ENCODE measurements at places on chromosomes 7 and 10. TPM values are rescaled to one million over a fixed set of nuclear protein-coding genes. Genes with fewer than 3 reads are reported as not detected.

Gene OPALIN
- total RNA-seq: not detected

Gene DRGX
- not detected for total RNA-seq

Gene VSTM4
- 21.0 TPM for total RNA-seq

Gene CNPY1
- total RNA-seq: not detected

Gene TYW1B
- 1.4 TPM for total RNA-seq

Gene ATRNL1
- 0.38 TPM for total RNA-seq

Gene H2BK1
- not detected for total RNA-seq

Gene MPP7
- total RNA-seq: 9.7 TPM

Gene C10orf53
- not detected for total RNA-seq

Gene ZPBP
- total RNA-seq: not detected

Gene HOXA2
- total RNA-seq: 0.13 TPM

Gene ATG9B
- total RNA-seq: 0.13 TPM

Gene PRSS1
- total RNA-seq: not detected

Gene TMEM229A
- not detected for total RNA-seq

Gene CCL24
- total RNA-seq: not detected

Gene DDC
- not detected for total RNA-seq

Gene NANOS1
- total RNA-seq: 3.3 TPM

Gene CRPPA
- total RNA-seq: 7.9 TPM

Gene ST8SIA6
- total RNA-seq: 11.0 TPM

Gene GPR85
- total RNA-seq: 1.9 TPM

Gene CTAGE6
- 0.12 TPM for total RNA-seq

Gene GRIFIN
- total RNA-seq: not detected

Gene ERVW-1
- not detected for total RNA-seq

Gene KLLN
- 0.58 TPM for total RNA-seq

Gene ZNF736
- total RNA-seq: 5.5 TPM

Gene BMPER
- total RNA-seq: 6.2 TPM

Gene POLD2
- 95.8 TPM for total RNA-seq

Gene SH2D4B
- total RNA-seq: not detected

Gene PLXNA4
- total RNA-seq: 23.3 TPM

Gene CDK14
- total RNA-seq: 53.5 TPM

Gene PNLIPRP1
- total RNA-seq: not detected

Gene SPDYE2
- not detected for total RNA-seq

Gene TUBAL3
- 0.31 TPM for total RNA-seq

Gene KIF11
- total RNA-seq: 1.6 TPM

Gene KCNMA1
- 4.1 TPM for total RNA-seq

Gene ADCK2
- 12.9 TPM for total RNA-seq

Gene OR2A5
- total RNA-seq: not detected

Gene LRRC61
- 4.3 TPM for total RNA-seq

Gene TCF7L2
- total RNA-seq: 16.3 TPM

Gene ETV1
- 57.9 TPM for total RNA-seq

Gene SPDYE5
- not detected for total RNA-seq

Gene MNX1
- total RNA-seq: not detected

Gene CDK1
- 2.7 TPM for total RNA-seq

Gene GPR26
- not detected for total RNA-seq

Gene CDH23
- total RNA-seq: 8.0 TPM

Gene DOCK4
- total RNA-seq: 19.3 TPM

Gene TET1
- 3.4 TPM for total RNA-seq

Gene PROSER2
- 2.9 TPM for total RNA-seq

Gene AMPH
- total RNA-seq: 5.0 TPM

Gene HPSE2
- 0.74 TPM for total RNA-seq

Gene SLC35G1
- total RNA-seq: 6.3 TPM

Gene LAMB4
- 0.47 TPM for total RNA-seq

Gene TMEM26
- 0.24 TPM for total RNA-seq

Gene ACTL6B
- not detected for total RNA-seq

Gene DGKI
- 19.1 TPM for total RNA-seq

Gene HOXA5
- not detected for total RNA-seq

Gene ANKRD7
- total RNA-seq: 1.1 TPM

Gene IKZF1
- 4.4 TPM for total RNA-seq

Gene SLC16A12
- 6.2 TPM for total RNA-seq
